ENCODE measurements at places on chromosomes 2 and 18. TPM values are rescaled to one million over a fixed set of nuclear protein-coding genes. Genes with fewer than 3 reads are reported as not detected.
A peak's percentile ranks its signal among the peaks of the same experiment; 100 is the strongest.

DNA sequence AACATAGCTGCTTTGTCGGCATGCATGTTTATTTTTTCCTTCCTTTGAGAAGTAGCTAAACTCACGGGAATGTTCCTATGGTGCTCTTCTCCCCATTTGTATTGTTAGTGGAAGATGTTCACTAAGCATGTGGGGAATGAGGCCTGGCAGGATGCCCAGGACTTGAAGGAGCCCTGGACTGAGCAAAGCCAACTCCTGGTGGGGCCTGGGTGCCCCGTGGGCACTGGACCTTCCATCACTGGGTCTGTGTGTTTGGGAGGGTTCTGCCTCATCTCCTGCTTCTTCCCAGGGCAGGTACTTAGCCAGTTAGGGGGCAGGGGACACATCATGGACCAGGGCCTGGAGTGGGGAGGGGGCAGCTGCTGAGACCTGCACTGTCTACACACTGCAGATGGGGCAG, 49.3 kb downstream of the ACAA2 start:
- peak; percentile 23 for DNase-seq

GRCh38 chr2:144201126-144201525, 318.8 kb downstream of the ZEB2 start:
- DNase-seq: peak; percentile 26

The MPP4 gene
- not detected for total RNA-seq

The TGFA gene
- 16.0 TPM for total RNA-seq

- DNase-seq: no peak
Observed at GRCh38 chr2:223262946-223263345, 211.0 kb downstream of the KCNE4 start.
